ENCODE measurements at places on chromosomes 7 and 10. TPM values are rescaled to one million over a fixed set of nuclear protein-coding genes. Genes with fewer than 3 reads are reported as not detected.
A peak's percentile ranks its signal among the peaks of the same experiment; 100 is the strongest.

CARD11 gene
- total RNA-seq: 5.8 TPM

DNA sequence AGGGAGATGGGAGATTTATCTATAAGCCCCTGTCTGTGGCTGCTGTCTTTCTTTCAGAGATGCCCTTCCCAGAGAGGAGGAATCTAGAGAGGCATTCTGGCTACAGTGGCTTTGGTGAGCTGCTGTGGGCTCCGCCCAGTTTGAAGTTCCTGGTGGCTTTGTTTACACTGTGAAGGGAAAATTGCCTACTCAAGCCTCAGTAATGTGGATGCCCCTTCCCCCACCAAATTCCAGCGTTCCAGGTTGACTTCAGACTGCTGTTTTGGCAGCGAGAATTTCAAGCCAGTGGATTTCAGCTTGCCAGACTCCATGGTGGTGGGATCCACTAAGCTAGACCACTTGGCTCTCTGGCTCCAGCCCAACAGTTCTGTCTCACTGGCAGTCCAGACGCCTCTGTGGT is 951.6 kb downstream of the CCSER2 start:
- no peaks in the 10 kb centered on the region for H3K36me3 ChIP-seq
- no peaks in the 10 kb centered on the region for H3K27me3 ChIP-seq
- H3K4me1 ChIP-seq: no peaks in the 10 kb centered on the region
- H3K27ac ChIP-seq: peak overlapping the region; percentile 8

GRCh38 chr10:80465839-80466590 is 11.9 kb downstream of the TSPAN14 start:
- H3K27me3 ChIP-seq: no peaks in the 10 kb centered on the region
- H3K4me1 ChIP-seq: peaks cover 100% of the 10 kb centered on the region
- H3K27ac ChIP-seq: peak overlapping the region; percentile 98
- no peak overlapping the region for H3K4me3 ChIP-seq

DNA sequence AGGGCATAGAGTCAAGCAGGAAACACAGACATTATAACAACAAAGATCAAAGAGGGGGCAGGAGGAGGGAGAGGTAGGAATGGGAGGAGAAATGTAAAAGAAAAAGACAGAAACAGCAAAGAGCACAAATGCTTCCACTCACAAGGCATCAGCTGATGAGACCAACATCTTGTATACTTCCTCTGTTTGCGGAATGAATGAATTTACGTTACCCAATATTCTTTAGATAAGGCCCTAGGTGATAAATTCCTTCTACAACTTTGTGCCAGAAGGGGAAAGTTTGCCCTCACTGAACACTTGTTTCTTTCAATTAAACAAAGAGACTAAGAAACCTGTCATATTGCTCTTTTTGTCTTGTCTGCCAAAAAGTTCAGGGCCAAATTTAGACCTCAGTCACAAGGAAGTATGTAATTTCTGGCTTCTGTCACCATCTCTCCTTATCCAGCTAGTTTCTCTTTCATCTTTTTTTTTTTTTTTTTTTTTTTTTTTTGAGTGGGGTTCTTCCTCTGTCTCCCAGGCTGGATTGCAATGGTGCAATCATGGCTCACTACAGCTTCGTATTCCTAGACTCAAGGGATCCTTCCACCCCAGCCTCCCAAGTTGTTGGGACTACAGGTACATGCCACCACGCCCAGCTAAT is 116.4 kb upstream of the NANOS1 start:
- DNase-seq: no peak
- H3K4me1 ChIP-seq: no peaks in the 10 kb centered on the region
- H3K27ac ChIP-seq: no peak overlapping the region
- no peaks in the 10 kb centered on the region for H3K36me3 ChIP-seq
- no peaks in the 10 kb centered on the region for H3K27me3 ChIP-seq

All from upper lobe of right lung (tissue), 1 donor.